MCF 10A (cell line): ENCODE measurements at places on chromosomes 5 and 9. TPM values are rescaled to one million over a fixed set of nuclear protein-coding genes. Genes with fewer than 3 reads are reported as not detected.

DNA sequence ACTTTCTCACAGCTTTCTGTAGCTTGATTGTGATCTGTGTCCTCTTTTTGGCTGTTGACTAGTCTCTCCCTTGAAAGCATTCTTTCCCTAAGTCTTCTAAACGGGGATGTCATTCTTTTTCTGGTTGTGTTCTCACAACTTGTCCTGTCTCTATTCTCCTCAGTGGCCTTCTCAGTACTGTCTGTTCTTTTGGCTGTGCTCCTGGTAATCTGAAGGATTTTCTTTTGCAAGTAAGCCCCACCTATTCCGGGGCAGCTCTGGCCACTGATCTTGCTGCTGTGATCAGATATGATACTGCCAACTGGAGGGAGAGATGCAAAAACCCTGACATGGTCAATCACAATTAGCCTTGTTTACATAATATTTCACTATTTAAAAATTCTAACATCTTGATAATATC is 172.2 kb downstream of the CDC42SE2 start:
- H3K4me3 ChIP-seq, result no peak overlapping the region
- H3K27ac ChIP-seq, result no peak overlapping the region
- H3K4me1 ChIP-seq, result no peaks in the 10 kb centered on the region
- H3K27me3 ChIP-seq, result no peaks in the 10 kb centered on the region
- H3K36me3 ChIP-seq, result peaks cover 67% of the 10 kb centered on the region

DNA sequence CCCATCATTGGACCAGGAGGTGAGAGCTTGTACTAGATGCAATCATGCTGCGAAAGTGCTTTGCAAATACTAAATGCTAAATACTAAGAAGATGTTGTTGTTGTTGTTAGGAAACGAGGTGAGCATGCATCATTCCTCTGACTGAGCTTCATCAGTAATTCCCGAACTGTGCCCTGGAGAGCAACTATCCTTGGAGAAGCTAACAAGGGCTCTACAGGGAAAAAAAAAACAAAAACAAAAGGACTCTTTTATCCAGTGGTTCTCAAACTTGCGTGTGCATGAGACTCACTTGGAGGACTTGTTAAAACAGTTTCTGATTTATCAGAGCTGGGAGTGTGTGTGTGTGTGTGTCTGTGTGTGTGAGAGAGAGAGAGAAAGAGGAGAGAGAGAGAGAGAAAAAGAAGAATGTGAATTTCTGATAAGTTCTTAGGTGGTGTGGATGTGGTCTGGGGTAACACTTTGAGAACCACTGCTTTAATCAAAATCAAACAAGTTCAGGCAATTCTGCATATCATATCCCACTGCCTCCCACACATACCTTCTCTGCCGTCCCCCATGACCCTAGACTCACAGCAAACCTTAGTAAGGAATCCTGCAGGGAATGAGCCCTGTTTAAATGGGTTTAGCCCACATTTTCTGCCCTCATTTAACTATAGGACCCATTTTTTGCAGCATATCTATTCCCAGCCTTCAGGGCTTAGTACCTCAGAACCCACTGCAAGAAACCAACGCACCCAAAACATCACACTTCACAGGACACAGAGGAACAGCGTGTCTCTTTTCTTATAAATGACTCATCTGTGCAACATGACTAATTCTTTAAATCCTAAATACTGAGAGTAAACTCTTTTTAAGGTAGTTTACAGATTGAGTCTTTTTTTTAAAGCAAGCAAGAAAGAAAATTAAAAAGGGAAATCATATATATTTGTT is 48.9 kb downstream of the PDE6A start:
- DNase-seq, result peak; percentile 87
- no peaks in the 10 kb centered on the region for H3K27me3 ChIP-seq
- H3K27ac ChIP-seq, result peak overlapping the region; percentile 84
- peak overlapping the region; percentile 40 for H3K4me3 ChIP-seq

The PKD2L2 gene
- not detected in 2 replicates for total RNA-seq

DNA sequence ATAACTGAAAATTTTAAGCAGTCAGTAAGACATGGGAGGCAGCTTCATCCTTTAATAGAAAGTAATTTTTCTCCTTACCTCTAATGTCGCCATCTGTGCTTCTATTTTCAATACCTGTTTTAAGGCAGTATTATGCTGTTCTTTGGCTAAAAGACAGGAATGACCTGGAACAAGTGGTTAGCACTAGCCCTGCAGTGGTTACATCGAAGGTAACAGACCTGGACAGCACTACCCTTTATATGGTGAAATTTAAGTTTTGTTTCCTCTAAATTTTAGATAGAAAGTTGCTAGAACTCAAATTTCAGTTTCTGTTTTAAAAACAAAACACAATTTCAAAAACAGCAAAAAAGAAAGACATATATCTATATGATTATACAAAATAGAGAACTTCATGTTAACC is 534.1 kb upstream of the CDH6 start:
- no peaks in the 10 kb centered on the region for H3K27me3 ChIP-seq
- no peaks in the 10 kb centered on the region for H3K36me3 ChIP-seq
- DNase-seq, result no peak
- no peak overlapping the region for H3K4me3 ChIP-seq

GRCh38 chr9:137085920-137086530 is 760 bp upstream of the MAN1B1 start:
- peaks cover 22% of the 10 kb centered on the region for H3K36me3 ChIP-seq
- H3K4me1 ChIP-seq, result peaks cover 40% of the 10 kb centered on the region
- H3K27me3 ChIP-seq, result no peaks in the 10 kb centered on the region

The PCDHGB1 gene
- total RNA-seq, result 0.19 and 0.59 TPM in 2 replicates

GRCh38 chr9:16801871-16802466 is 68.5 kb downstream of the BNC2 start:
- no peaks in the 10 kb centered on the region for H3K36me3 ChIP-seq
- H3K4me1 ChIP-seq, result no peaks in the 10 kb centered on the region
- H3K27me3 ChIP-seq, result no peaks in the 10 kb centered on the region

GRCh38 chr9:112271466-112272098 is 61.8 kb downstream of the PTBP3 start:
- DNase-seq, result no peak
- peaks cover 45% of the 10 kb centered on the region for H3K36me3 ChIP-seq
- H3K4me3 ChIP-seq, result no peak overlapping the region
- H3K27ac ChIP-seq, result peak overlapping the region; percentile 31
- no peaks in the 10 kb centered on the region for H3K4me1 ChIP-seq

- H3K36me3 ChIP-seq, result peaks cover 7% of the 10 kb centered on the region
- peaks cover 12% of the 10 kb centered on the region for H3K4me1 ChIP-seq
- peak overlapping the region; percentile 65 for H3K4me3 ChIP-seq
- DNase-seq, result no peak
These were observed 453 bp downstream of the RASGEF1C start for GRCh38 chr5:180208435-180209081.

The PPIC gene
- total RNA-seq, result 45.3 and 65.0 TPM in 2 replicates
